NCI-H2171 treated with DMSO at 0.1 percent for 48 hours (cell line): ENCODE measurements at places on chromosomes 1 and 21.

GRCh38 chr1:67642629-67643028, 42.4 kb upstream of the GADD45A start:
- no peak for DNase-seq

- DNase-seq = no peak
These were observed 739.7 kb upstream of the NCAM2 start for GRCh38 chr21:20258542-20258941.

GRCh38 chr21:35100349-35100811, 51.3 kb upstream of the RUNX1 start:
- DNase-seq = no peak

GRCh38 chr1:53573931-53574330, 114.7 kb downstream of the DMRTB1 start:
- peak; percentile 39 for DNase-seq

DNA sequence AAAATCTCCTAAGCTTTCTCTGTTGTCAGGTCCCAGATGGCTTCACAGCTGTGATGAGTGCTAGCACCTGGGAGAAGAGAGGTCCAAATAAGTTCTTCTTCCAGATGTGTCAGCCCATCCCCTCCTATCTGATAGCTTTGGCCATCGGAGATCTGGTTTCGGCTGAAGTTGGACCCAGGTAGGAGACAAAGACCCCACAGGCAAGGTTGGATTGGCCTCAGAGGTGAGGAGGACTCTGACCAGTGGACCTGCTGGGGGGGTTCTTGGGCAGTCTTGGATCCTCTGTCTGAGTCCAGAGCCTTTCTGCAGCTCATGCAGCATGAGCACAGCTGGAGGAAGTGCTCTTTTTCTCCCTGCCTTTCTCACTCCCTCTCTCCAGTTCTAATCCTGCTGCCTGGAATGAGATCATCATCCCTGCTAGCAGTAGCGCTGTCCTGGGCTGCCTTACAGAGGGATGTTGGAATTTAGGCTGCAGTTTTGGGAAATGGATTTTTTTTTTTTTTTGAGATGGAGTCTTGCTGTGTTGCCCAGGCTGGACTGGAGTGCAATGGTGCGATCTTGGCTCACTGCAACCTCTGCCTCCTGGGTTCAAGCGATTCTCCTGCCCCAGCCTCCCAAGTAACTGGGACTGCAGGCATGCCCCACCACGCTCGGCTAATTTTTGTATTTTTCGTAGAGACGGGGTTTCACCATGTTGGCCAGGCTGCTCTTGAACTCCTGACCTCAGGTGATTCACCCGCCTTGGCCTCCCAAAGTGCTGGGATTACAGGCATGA, 7.1 kb downstream of the RNPEP start:
- DNase-seq = no peak

DNA sequence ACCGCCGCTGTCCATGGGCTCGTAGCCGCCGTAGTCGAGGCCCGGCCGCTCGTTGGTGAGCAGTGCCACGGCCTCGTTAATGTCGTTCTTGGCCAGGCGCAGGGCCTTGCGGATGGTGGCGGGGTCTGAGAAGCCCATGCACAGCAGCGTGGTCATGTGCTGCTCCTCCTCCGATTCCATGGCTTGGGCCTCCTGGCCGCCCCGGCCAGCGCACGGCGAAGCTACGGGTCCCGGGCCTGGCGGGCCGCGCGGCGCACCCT, 300 bp downstream of the USP24 start:
- no peak for DNase-seq

- no peak for DNase-seq
These were observed 210.8 kb upstream of the CACYBP start for GRCh38 chr1:174788981-174789380.

- DNase-seq = no peak
These were observed 45.1 kb downstream of the TRPM2 start for GRCh38 chr21:44398499-44398898.

- no peak for DNase-seq
These were observed 5.0 kb upstream of the KIAA0040 start for GRCh38 chr1:175197531-175197930.

DNA sequence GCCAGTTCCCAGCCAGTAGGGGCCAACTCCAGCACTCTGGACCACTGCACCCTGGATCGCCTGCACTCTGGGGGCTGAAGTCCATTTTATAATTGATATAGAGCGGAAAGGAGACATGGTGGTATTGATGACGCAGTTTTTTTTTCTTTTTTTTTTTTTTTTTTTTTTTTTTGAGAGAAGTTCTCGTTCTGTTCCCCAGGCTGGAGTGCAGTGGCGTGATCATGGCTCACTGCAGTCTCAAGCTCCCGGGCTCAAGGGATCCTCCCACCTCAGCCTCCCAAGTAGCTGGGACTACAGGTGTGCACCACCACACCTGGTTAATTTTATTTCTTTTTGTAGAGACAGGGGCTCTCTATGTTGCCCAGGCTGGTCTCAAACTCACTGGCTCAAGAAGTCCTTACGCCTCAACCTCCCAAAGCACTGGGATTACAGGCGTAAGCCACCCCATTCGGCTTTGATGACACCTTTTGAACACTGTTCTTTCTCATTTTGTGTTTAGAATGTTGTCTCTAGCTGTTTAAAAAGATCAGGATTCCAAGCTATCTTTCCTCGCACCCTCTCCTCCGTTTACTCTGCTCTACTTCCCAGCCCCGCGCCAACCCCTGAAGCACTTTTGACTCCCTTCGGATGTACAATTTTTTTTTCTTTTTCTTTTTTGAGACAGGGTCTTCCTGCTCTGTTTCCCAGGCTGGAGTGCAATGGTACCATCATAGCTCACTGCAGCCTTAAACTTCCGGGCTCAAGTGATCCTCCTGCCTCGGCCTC, 960 bp downstream of the MX2 start:
- DNase-seq = no peak

DNA sequence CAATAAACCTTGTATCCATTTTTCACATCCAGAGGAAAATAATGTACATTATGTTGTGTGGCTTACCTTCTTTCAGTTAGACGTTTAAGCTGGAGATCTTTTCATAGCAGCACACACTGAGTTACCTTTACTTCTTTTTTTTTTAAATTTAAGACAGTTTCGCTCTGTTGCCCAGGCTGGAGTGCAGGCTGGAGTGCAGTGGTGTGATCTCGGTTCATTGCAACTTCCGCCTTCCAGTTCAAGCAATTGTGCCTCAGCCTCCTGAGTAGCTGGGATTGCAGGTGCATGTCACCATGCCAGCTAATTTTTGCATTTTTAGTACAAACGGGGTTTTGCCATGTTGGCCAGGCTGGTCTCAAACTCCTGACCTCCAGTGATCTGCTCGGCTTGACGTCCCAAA, 7.4 kb upstream of the CAMTA1 start:
- DNase-seq = no peak

DNA sequence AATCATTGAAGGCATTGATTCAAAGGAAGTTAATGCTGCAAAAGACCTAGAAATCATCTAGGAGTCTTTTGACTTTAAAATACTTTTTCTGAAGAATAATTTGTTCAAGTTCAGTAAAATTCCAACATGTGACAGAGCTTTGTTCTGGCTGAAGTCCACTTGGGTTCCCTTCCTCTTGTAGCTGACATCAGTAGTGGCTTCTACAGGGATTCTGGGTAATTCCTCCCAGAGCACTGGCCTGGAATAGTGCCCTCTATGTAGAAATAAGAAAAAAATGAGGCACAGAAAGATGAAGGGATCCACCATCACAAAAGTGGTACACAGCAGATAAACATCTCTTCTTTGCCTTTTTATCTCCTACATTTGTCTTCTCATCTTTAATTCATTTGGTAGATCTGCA, 548.1 kb downstream of the LTN1 start:
- no peak for DNase-seq

DNA sequence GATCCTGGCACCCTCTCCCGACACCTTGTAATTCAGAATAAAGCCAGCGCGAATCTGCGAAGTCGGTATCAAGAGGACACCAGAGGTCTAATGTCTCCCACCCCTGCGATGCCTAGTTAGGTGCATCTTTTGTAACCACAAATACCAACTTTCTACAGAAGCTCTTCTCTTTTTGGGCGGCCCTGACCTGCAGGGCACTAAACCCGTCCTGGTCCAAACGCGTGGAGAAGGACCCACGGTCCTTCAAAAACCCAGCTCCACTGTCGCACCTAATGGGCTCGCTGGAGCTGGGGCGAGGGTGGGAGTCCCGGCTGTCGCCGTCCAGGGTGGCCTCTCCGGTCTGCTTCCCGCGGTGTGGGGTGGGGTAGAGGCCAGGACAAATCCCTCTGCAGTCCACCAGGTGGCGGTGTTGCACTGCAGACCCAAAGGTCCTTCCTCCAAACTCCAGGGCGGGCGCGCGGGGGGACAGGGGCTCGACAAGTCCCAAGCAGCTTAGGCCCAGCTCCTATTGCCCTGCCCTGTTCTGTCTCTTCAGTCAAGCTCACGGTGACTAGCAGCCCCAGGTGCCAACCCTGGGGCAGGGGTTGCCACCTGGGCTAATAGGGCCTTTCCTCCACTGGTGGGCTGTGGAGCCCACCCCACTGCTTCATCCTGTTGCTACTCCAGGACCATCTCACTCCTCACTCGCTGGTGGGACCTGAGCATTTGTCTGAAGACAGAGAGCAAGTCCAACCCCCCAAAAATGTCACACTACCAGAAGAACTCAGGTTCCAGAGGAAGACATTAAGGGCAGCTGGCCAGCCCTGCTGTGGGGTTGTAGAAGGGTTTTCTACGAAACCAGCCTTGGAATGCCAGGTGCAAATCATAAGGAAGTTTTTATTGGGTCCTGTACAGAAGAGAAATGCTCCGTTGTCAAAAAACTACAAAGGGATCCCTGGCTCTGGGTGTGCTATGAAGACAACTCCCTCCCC, 2.8 kb downstream of the HES3 start:
- peak; percentile 80 for DNase-seq

GRCh38 chr21:44947930-44948331, 8.1 kb downstream of the SLX9 start:
- no peak for DNase-seq

GRCh38 chr1:246544001-246544400, 22.1 kb downstream of the TFB2M start:
- DNase-seq = no peak

- DNase-seq = no peak
These were observed 93.8 kb downstream of the S1PR1 start for GRCh38 chr1:101330427-101331130.

GRCh38 chr1:192534666-192535065, 40.9 kb upstream of the RGS1 start:
- no peak for DNase-seq

GRCh38 chr1:40927781-40928180, 51.7 kb upstream of the CTPS1 start:
- DNase-seq = no peak

GRCh38 chr1:10615932-10616671, 141.4 kb downstream of the PEX14 start:
- no peak for DNase-seq

DNA sequence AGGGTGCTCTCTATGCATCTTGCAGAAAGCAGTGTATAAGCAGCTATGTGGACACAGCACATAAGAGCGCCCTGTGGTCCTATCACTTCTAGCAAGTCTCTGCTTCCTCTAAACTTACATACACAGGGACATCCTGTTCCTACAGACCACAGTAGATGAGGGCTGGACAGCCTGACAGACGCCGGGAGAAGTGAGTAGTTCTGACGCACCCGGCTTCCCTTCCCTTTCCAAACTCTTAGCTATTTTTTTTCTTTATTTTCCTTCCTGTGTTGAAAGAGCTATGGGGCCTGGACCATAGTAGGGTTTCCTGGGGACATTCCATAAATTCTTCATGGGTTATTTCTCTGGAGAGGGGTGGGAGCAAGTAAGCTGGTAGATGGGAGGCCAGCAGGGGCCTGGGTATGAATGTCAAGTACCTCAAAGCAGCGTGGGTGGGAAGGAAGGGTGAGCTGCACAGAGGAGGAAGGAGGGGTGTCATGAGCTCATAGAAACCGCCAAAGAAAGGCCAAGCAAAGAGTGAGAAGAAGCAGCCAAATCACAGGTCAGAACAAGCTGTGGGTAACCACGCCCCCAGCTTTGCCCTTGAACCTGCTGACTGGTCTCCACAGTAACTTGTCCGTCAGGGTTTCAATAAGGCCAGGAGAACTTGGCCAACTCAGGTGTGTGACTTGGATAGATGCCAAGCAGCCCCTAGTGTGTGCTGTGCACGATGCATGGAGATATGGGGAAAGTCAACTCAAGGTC, 36.6 kb downstream of the PLXNA2 start:
- DNase-seq = no peak

DNA sequence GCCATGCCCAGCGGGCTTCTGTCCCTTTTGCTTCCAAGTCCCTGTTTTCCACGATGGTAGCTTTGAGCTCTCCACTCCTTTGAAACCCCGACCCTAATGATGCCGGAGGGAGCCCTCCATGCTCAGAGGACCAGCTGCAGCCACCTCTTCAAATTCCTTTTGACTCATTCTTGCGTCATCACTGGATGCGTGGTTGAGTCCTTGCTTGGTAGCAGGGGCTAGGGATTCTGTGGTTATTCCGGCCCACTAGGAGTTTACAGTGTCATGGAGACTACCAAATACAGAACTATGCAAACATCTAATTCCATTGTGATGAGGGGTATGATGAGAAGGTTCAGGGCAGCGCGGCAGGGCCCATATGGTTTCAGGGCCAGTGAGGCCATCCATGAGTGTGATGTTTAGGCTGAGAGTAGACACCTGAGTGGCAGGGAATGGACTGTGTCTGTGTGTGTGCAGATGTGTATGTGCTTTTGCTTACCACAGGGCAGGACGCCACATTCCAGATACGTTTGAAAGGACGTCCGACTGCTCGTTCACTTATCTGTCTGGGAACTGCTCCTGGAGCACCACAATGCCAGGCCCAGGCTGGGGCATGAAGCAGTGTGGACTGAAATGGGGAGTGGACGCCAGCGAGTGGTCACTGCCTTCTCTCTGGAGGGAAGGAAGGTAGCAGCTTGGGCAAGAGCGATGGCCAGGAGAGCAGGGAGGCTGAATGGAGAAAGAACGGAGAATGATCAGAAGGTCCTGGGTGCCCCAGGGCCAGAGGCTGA, 30.4 kb upstream of the ZBTB21 start:
- no peak for DNase-seq

GRCh38 chr21:46294647-46295176, 8.6 kb downstream of the YBEY start:
- DNase-seq = no peak

DNA sequence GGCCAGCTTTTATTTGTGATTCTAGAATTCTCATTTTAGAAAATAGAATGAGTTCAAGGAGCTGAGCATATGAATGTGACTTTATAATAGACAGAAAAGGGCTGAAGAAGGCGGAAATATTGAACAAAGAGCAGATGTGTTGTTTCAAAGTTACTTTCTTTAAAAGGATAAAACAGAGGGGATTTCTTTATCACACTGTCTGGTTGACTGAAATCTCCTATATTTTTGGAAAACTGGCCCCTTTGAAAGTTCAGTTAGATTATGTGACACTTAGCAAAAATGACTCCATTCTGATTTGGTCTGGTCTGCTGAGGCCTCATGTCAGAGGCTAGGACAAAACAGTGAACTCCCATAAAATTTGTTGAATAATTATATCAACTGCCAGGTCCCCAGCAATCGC, 46.4 kb upstream of the DNAH14 start:
- DNase-seq = no peak

GRCh38 chr1:94323311-94324177, 86.2 kb upstream of the ARHGAP29 start:
- no peak for DNase-seq
